Activated CD4-positive, alpha-beta T cell treated with anti-CD3 and anti-CD28 coated beads, Interleukin-2, amount 50 U/mL, for 1 hour (primary cell): ENCODE measurements at places on chromosomes 3 and 15.
A peak's percentile ranks its signal among the peaks of the same experiment; 100 is the strongest.

DNA sequence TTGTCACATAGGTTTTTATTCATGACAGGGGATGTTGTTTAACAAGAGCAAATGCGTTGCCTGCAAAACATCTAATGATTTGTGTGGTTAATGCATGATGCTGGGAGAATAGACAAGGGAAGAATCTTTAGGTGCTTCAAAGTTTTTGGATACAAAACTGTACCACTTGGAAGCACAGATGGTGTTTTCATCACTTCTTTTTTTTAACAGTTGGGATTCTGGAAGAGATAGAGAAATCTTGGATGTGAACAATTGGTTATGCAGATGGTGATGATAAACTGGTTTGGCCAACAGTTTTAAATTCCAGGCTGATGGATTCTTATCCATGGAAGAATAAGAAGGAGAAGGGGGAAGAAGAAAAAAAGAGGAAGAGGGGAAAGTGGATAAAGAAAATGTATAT is 379.4 kb downstream of the KCNH8 start:
- DNase-seq, result no peak

- DNase-seq, result no peak
Observed at GRCh38 chr15:76986743-76987142, 8.2 kb upstream of the PSTPIP1 start.

- DNase-seq, result no peak
Observed at GRCh38 chr15:93331545-93332167, 242.6 kb upstream of the RGMA start.

GRCh38 chr3:43071313-43071893 is 34.5 kb downstream of the POMGNT2 start:
- DNase-seq, result peak; percentile 5

- DNase-seq, result no peak
Observed at GRCh38 chr3:15342945-15343344, 10.6 kb upstream of the SH3BP5 start.

DNA sequence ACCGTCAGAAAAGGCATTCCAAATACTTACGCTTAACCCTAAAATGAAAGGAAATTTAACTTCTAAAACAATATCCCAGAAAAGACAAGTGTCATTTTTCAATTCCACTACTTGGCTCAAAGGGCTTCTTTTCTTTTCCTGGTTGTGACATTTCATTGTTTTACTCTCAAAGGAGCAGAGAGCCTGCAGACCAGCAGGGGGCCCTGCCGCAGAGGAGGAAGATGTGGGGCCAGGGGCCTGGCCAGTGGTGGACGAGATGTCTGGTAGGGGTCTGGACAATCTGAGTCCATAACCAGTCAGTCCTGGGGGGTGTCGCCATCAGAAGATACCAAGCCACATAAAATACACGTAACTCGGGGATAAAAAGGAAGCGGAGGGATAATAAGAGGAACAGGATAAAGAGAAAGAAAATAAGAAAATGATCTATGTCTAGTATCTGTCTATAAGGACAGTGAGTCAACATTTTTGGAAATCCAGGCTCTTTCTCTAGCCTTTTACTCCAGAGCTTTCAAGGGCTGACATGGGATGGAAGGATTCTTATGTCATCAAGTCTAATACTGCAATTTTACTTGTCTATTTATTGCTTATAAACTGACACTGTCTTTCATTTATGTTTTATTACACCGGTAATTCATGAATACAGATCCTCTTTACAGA is 54.2 kb upstream of the ARHGEF3 start:
- DNase-seq, result peak; percentile 19

DNA sequence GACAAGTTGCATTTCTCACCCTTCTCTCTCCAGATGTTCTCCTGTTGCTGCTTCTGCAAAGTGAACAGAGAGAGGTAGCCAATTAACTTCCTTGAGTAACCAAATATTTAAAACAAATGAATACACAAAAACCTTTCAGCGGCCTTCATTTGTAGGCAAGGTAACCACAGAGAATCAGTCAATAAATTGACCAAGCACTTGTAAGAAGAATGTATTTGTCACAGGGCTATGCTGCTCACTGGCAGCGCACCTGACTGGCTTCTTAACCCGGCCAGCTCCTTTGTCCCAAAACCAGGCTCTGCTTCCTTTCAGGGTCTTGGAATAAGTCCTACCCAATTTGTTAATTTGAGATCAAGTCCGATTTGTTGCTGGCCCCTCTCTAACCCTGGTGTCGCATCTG is 43.5 kb upstream of the STXBP5L start:
- no peak for DNase-seq

- no peak for DNase-seq
Observed at GRCh38 chr3:40924559-40925141, 274.7 kb upstream of the CTNNB1 start.

GRCh38 chr15:74011610-74012009 is 17.1 kb downstream of the PML start:
- DNase-seq, result no peak

GRCh38 chr3:124032311-124032880 is 40.5 kb upstream of the ROPN1 start:
- DNase-seq, result no peak

DNA sequence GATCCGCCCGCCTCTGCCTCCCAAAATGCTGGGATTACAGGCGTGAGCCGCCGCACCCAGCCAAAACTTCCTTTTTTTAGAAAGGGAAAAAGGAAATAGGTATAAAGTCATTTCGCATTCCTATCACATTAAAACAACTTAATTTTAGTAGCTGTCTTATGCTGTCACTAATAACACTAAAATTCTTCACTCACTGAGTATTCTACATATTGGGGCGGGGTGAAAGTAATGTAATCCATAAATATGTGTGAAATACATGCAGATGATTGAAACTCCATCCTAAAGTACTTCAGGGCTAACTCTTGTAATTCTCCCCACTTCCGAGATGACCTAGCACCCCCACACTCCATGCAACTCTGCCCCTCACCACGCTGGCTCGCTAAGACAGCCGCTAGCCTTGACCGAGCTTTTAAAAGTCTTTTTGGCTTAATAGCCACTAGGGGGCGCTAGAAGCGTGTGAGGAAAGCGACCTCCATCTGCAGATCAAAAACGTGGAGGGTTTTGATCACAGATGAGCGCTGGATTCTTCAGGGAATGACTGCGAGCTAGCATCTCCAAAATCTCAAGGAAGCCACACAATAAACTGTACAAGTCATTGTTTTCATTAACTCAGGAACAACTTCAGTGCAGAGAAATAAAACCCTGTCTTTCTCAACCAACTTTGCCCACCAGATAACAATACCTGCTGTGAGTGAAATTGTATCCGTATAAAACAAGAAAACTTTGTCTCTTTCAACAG is 129.3 kb upstream of the IGF1R start:
- DNase-seq, result peak; percentile 33

GRCh38 chr3:182385356-182385755 is 407.9 kb upstream of the ATP11B start:
- DNase-seq, result no peak

DNA sequence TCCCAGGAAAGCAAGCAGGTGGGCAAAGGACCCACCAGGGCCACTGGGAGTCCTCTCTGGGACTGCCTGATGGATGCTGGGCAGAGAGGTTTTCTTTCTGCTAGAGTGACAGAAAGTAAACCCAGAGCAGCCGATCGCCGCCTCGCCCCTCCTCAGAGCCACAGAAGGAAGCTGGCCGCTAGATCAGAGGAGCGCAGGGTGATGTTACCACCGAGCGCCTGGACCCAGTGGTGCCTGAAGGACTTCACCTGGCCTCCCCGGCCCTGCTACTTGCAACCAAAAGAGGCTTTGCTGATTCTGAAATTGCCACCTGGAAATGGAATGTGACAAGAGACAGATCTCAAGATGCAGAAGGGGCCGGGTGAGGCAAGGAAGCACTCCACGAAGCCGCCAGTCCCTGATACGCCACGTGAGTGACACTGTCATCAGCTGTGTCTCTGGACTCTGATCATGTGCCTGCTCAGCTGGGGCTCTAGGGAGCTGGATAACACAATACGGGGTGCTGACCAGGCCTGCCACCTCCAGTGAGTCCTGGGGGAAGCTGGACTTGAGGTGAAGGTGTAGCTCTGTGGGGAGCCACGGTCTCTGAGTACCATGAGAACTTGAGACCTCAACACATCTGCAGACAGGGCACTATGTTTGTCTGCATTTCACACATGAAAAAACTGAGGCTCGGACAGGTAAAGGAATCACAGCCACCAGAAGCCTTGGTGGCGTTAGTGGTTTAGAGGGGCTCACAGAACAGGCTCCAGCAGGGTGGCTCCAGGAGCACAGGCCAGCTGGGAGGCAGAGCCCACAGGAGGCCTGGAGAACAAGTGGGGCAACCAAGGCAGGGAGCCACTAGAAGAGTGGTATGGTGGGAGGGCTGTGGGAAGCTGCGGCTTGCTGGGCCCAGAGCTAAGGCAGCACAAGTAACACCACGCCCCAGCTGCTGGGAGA is 137.9 kb upstream of the PRR20G start:
- DNase-seq, result no peak

- DNase-seq, result no peak
Observed at GRCh38 chr15:90929246-90930019, 2.9 kb downstream of the HDDC3 start.

DNA sequence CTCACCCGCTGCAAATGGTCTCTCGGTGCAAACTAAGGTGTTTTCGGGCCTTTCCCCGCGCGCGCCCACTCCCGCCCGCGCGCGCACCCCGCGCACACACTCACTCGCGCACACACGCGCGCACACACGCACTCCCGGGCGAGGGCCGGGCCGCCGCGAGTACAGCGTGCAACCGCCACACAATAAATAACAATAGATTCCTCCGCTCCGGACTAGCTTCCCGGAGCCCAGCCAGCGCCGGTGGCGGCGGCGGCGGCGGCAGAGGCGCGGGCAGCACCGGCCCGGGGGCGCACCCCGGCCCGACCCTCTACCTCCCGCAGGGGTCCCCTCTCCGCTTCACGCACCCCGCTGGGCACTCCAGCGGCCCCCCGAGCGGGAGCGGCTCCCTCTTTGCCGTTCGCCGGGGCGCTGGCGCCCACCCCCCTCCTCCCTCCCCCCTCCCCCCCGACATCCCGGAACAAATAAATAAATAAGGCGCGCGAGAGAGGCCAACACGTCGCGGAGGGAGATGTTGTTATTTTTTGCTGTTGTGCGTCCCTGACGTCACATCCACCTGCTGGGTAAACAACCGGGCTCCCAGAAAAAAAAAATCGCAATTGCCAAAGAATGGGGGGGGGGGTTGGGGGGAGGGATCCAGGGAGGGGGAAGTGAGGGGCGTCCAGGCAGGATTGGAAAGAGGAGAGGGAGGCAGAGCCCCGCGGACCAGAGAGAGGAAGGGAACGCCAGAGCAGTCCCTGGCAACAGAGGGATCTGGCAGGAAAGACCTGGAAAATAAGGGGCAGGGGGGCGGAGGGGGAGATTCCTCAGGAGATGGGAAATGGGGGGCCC is at the start of gene FOXP1:
Gene FOXP1 (minus strand): TSS at position 163 of the 828 bp plus-strand sequence. CDS start 385,347 bp downstream, outside the sequence.
- peak; percentile 69 for DNase-seq

DNA sequence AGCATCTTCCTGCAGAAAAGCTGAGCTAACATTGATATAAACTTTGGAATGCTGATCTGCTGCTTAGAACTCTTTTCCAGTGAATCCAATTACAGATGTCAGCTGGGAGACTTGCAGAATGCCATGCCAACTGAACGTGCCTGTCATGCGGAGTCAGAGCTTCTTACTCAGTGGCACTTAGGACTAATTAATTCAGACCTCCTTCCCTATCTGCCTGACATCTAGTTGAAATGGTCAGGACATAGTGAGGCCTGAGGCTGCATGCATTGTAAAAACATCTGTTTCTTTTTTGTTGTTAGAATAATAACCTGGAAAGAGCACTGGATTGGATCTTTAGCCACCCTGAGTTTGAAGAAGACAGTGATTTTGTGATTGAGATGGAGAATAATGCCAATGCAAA is 112.6 kb downstream of the USP13 start:
- no peak for DNase-seq

DNA sequence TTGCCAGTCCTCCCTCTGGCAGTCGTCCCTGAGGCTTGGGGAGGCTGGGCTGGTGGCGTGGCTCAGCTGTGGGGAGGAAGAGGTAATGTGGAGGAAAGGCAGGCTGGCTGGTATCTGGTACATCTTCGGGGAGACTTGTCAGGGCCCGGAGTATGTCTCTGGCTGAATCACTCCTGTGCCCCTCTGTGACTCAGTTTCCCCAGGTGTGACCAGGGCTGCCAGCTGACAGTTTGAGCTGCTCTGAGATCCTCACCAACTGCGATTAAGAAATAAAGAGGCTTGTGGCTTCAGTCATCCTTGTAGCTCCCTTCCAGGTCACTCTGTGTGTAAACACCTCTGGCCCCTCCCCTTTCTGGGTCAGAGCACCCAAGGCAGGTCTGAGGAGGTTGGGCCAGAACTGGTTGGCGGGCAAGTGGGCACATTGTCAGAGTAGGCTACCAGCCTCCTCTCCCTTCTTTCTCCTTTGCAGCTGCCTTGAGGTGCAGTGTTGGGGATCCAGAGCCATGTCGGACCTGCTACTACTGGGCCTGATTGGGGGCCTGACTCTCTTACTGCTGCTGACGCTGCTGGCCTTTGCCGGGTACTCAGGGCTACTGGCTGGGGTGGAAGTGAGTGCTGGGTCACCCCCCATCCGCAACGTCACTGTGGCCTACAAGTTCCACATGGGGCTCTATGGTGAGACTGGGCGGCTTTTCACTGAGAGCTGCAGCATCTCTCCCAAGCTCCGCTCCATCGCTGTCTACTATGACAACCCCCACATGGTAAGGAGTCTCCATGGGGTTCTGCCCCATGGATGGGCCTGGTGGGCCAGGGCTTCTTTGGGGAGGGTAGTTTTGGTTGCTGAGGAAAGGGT is 3.0 kb downstream of the TEX264 start:
- DNase-seq, result no peak

DNA sequence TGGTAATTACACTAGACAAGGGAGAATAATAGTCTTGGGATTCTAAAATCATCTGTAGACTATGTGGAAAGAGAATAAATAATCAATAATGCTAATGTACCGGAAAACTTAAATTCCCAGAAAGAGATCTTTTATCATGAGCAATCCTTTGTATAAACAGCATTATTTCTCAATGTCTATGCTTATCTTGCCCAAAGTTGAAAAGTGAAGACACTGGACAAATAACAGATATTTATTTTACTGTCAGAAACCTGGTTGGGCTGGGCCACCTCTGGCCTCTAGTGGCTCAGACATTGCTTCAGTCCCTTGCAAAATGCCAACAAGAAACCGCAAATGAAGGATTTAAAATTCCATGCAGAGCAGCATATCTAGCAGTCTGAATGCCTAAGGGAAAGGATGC is 409.9 kb downstream of the FHIT start:
- no peak for DNase-seq

DNA sequence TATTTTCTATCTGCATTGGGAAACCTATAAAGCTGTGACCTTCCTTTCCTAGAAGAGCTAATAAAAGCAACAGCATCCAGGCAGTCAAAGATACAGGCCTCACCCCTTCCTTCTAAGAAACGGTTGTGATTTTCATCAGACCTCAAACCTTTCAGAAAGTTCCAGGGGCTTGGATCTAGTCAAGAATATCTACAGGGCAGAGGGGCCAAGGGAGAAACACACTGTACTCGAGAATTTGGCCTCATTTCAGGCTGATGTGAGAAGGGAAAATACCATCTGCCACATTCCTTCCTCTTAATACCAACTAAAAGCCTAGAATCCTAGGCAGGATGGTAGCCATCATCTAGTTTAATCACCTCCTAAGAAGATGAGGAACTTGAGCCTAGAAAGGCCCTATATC is 24.5 kb upstream of the BCL6 start:
- no peak for DNase-seq
